A549 treated with RU486 at 1 μM for 4 hours (cell line): ENCODE measurements at places on chromosomes 7 and 10. TPM values are rescaled to one million over a fixed set of nuclear protein-coding genes. Genes with fewer than 3 reads are reported as not detected.

The HYAL4 gene
- total RNA-seq: not detected in 5 replicates

The C10orf105 gene
- not detected in 5 replicates for total RNA-seq

The SYT15B gene
- total RNA-seq: 2.1 to 3.8 TPM (median 3.2 TPM) in 5 replicates

The UCMA gene
- total RNA-seq: not detected in 5 replicates

The ACHE gene
- total RNA-seq: 1.4 to 2.5 TPM (median 2.2 TPM) in 5 replicates

The OPALIN gene
- not detected in 5 replicates for total RNA-seq

The PAPOLB gene
- total RNA-seq: not detected in 5 replicates

The UCN3 gene
- not detected in 5 replicates for total RNA-seq

The PIK3CG gene
- not detected in 5 replicates for total RNA-seq

The RFC2 gene
- total RNA-seq: 56.7 to 73.3 TPM (median 58.6 TPM) in 5 replicates

The PLAU gene
- 119 to 135 TPM (median 123 TPM) in 5 replicates for total RNA-seq

The ZNF25 gene
- total RNA-seq: 1.0 to 2.2 TPM (median 2.0 TPM) in 5 replicates

The ASB10 gene
- not detected in 5 replicates for total RNA-seq

The GNGT1 gene
- not detected in 5 replicates for total RNA-seq

The ETV1 gene
- 2.0 to 4.0 TPM (median 3.0 TPM) in 5 replicates for total RNA-seq

The KDM7A gene
- 2.0 to 2.9 TPM (median 2.7 TPM) in 5 replicates for total RNA-seq

The STYXL1 gene
- total RNA-seq: 38.5 to 42.8 TPM (median 40.9 TPM) in 5 replicates

The PPA1 gene
- 184 to 232 TPM (median 201 TPM) in 5 replicates for total RNA-seq

The JCAD gene
- 7.7 to 8.7 TPM (median 7.7 TPM) in 5 replicates for total RNA-seq

The FAM25C gene
- 2.4 to 3.8 TPM (median 2.5 TPM) in 3 of 5 replicates, not detected in the others for total RNA-seq

The NPC1L1 gene
- 0.05 to 0.14 TPM (median 0.06 TPM) in 5 replicates for total RNA-seq

The WBP1L gene
- total RNA-seq: 19.0 to 27.7 TPM (median 25.7 TPM) in 5 replicates

The OR6V1 gene
- not detected in 5 replicates for total RNA-seq

The TRIM50 gene
- not detected in 5 replicates for total RNA-seq

The GRM3 gene
- not detected in 5 replicates for total RNA-seq

The ZNF488 gene
- 11.0 to 14.8 TPM (median 12.9 TPM) in 5 replicates for total RNA-seq
